Stimulated activated CD8-positive, alpha-beta memory T cell treated with anti-CD3 and anti-CD28 coated beads, Interleukin-4, amount 100 ng/mL, for 1 hour (primary cell): ENCODE measurements at places on chromosomes 3 and 15.

- no peak for DNase-seq
Measured at GRCh38 chr3:109336291-109336861, 970 bp downstream of the DPPA4 start.

DNA sequence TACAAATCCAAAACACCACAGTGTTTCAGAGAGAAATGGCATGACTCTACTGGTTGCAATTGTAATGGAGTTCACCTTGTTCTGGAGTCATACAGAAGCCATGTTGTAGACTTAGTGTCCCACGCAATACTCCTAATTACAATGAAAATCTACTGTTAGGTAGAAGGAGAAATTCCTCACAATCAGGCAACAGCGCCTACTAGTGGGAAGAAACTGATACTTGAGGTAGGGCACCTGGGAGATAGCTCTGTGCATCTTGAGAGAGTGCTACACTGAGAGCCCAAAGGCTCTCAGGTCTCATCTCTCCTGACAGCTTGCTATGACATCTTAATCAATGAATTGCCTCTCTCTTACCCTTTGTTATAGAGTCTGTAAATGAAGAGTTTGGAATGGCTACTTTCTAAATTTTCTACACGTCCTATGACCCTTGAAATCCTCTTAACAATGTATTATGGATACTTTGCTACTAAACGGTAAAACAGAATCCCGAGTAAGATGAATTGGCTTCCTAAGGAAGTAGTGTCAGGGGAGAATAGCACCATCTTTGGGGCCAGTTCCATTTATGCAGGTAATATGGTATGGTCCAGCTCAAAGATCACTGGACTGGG lies 422.7 kb upstream of the TPRG1 start:
- DNase-seq, result peak; percentile 13

GRCh38 chr15:92599394-92599970 lies 56.1 kb downstream of the FAM174B start:
- DNase-seq, result no peak

- no peak for DNase-seq
Measured at GRCh38 chr3:171353423-171353822, 106.8 kb downstream of the TNIK start.

DNA sequence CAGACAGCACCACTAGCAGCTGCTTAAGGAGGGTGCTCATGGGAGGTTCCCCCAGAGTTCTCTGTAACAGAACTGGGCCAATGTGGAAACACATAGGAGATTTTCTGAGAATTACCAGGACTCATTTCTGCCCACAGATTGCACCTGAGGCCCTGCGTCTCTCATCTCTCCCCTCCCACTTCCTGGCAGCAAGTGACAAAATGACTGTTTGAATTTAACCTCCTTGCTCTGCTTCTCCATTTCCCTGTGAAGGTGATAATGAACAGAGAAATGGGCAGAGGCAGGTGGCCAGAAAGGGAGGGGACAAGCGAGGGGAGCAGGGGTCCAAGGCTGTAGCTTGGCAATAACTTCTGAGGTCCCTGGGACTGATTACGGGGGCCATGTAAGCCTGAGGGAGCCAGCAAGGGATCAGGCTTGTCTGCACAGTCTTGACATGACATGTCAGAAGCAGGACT lies 8.0 kb downstream of the EPHB1 start:
- no peak for DNase-seq

GRCh38 chr3:136979684-136980083 lies 21.9 kb downstream of the IL20RB start:
- DNase-seq, result no peak
